Heart left ventricle (tissue), 16 donors: ENCODE measurements at places on chromosomes 6 and 20. TPM values are rescaled to one million over a fixed set of nuclear protein-coding genes. Genes with fewer than 3 reads are reported as not detected.

- DNase-seq, result no peak
Observed at GRCh38 chr6:120876424-120876823, 457.9 kb downstream of the TBC1D32 start.

DNA sequence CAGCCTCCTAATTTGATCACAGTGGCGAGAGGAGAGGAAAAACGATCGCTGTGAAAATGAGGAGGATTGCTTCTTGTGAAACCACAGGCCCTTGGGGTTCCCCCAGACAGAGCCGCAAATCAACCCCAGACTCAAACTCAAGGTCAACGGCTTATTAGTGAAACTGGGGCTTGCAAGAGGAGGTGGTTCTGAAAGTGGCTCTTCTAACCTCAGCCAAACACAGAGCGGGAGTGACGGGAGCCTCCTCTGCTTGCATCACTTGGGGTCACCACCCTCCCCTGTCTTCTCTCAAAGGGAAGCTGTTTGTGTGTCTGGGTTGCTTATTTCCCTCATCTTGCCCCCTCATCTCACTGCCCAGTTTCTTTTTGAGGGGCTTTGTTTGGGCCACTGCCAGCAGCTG lies 28.7 kb downstream of the SAYSD1 start:
- DNase-seq, result no peak

The PAX1 gene
- not detected for total RNA-seq

The CHRNA4 gene
- total RNA-seq, result 0.51 TPM

- no peak for DNase-seq
Observed at GRCh38 chr6:148525453-148525852, 182.8 kb downstream of the SASH1 start.

The ZC2HC1B gene
- not detected for total RNA-seq

DNA sequence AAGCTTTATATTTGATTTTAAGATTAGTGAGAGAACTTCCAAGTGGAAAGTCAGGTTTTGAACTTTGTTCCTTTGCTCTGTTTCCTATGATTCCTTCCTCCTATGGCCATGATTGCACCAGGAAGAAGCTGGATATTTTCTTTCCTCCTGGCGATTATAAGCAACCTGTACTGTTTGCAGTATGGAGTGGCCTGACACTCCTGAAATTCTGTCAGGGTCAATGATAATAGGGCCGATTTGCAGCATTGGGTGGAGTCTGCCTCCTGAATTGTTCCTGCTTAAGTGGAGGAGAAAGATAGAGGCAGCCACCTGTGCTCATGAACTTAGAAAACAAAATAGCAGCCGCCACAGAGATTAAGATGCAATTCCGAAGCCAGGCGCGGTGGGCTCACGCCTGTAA lies 9.8 kb upstream of the FAM217A start:
- DNase-seq, result no peak

The LAMP5 gene
- total RNA-seq, result not detected

- DNase-seq, result no peak
Observed at GRCh38 chr20:49990271-49990720, 7.5 kb downstream of the SNAI1 start.

- DNase-seq, result no peak
Observed at GRCh38 chr6:122734529-122735395, 44.8 kb upstream of the FABP7 start.

DNA sequence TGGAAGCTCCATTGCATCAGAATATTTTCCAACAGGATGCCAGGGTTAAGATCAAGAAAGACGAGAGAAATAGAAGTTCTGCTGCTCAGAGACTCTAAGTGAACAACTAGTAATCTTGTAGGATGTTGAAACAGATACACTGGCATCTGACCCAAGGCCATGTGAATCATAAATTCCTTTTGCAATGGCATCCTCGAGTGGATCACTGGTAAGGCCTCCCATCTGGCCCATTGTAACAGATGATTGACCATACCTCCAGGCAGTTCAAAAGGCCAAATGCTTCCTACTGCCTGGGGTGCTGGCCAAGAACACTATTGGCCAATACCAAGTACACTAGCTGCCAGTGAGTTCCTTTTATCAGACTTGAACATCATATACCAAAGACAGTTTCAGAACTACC lies 9.9 kb upstream of the SLC17A3 start:
- DNase-seq, result no peak

GRCh38 chr6:52566853-52567279 lies 10.0 kb downstream of the TRAM2 start:
- no peak for DNase-seq

DNA sequence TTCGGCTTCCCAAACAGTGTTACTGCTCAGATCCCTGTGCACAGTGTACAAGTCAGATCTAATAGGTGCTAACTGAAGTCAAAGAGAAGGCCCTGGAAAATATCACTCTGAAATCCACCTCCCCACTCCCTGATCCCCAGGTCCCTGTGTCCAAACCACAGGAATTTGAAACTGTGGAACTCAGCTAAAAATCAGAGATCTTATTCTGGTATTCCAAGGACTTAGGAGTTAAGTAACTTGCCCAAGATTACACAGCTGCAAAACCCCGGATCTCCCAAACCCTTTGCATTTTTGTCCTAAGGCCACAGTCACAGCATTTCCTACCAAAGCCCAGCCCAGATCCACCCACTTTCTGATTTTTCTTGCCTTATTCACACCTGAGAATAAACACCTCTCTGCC lies 32.3 kb upstream of the SLC23A2 start:
- DNase-seq, result no peak

DNA sequence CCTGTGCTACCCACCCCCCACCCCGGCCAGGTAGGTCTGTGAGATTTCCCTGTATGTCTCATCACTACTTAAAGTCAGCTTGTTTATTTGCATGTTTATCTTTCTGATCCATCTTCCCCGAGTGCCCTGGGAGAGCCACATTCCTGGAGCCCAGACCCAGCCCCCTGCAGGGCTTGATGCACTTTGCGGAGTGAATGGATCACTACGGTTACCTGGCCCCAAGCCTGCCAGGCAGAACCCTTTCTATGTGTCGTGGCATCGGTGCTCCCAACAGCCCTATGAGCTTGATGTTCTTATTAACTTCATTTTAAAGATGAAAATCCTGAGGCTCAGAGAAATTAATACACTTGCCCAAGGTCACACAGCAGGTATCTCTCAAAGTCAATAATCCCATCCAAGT lies 13.6 kb upstream of the SLCO4A1 start:
- no peak for DNase-seq

- no peak for DNase-seq
Observed at GRCh38 chr6:27532820-27533538, 60.1 kb upstream of the ZNF184 start.
